ENCODE measurements at places on chromosomes 2 and 18.

DNA sequence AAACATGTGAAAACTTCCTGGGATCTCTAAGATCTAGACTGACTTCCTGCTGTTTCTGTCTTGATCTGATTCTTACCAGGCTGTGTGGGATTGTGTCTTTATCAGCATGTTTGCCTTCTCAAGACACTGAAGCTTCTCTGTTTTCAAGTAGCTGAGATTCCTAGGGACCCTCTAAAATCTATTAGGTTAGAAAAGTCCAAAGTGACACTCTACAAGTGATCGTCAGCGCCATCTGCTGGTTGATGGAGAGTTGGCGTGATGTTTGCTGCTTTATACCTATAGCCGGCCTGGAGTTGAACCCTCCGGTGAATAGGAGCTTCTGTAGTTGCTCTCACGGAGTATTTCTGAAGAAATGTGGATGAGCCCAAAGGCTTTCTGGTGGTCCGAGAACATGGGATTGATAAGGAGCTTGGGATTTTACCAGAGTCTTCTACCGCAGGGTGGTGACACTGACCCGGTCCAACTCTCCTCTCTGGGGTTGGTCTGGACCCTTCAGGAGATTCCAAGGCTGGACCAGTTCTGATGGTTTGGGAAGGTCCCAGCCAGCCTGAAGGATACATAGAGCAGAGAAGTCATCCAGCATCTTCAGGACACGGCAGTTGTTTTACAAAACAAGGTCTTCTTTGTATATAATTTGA is 96.0 kb upstream of the TTC39C start:
- DNase-seq, result peak; percentile 40

GRCh38 chr2:169590804-169591203 is 6.7 kb downstream of the PPIG start:
- no peak for DNase-seq

DNA sequence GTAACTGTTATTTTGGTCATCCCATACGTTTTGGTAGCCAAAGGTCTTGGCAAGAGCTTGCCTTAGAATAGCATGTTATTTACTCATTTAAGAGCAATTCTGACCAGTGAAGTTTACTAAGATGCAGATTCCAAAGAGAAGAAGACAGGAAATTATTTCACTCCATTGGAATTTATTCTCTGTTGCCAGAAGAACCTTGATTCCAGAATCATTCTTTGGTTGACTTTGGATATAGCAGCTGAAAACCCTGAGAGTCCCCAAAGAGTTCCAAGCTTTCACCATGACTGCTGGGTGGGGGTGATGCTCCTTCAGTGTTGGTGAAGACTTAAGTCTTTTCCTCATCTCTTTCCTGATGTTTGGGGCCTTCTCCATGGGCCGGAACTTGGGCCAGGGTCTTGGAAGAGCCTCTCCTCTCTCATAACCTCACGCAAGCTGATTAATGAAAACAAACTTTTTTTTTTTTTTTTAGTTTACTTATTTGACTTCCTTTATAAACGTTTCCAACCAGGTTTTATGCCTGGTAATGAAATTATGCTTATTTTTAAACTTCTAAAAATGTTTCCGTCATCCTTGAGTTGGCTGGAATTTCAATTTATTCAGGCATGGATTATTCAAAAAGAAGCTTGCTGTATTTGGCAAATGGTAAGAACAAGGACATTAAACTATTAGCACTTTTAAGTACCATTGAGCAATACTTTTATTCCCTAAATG is 192.0 kb downstream of the MTX2 start:
- no peak for DNase-seq

DNA sequence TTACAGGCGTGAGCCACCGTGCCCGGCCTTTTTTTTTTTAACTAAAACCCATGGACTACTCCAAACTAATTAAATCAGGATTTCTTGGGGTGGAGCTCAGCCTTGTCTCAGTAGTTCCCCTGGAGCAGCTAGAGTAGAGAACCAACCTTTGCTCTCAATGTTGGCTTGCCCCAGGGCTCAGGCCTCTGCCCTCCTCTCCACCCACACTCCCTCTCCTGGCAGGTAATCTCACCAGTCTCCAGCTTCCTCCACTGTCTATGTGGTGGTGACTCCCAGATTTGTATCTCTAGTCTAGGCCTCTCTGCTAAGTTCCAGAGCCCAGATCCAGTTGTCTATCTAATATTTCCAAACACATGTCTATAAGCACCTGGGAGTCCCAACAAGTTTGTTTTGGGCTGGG is 9.6 kb upstream of the MTA3 start:
- no peak for DNase-seq

- DNase-seq, result no peak
Measured at GRCh38 chr2:138846216-138846821, 66.1 kb upstream of the NXPH2 start.

DNA sequence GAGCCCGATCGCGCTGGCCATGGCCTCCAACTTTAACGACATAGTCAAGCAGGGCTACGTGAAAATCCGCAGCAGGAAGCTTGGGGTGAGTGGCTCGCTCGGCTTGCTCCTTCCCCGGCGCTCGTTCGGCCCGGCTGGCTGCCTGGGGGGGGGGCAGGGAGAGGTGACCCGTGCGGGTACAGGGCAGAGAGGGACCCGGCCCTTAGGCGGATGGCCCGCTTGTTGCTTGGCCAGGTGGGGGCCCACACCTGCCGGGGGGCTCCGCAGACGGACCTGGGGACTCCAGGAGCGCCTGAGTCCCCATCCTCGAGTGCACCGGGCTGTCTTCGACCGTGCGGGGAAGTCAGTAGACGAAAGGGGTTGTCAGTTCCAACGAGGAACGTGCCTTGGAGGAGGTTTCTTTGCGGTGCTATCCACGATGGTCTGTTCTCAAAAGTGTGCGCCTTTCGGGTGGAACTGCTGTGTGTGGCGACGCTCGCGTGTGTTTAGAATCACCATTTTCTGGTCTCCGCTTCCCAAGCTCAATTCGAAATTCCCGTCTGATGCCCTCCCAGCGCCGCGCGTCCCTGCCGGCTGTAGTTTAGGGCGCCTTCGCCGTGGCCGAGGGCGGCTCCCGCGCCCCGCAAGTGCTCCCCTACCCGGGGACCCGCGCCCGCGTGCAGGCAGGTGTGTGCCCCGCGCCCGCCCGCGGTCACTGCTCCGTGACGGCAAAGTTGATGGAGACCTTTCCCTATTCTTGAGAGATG is 711 bp downstream of the DOK6 start:
- DNase-seq, result no peak

- no peak for DNase-seq
Measured at GRCh38 chr2:37457401-37457901, 113.0 kb downstream of the QPCT start.

GRCh38 chr2:120348737-120349439 is 3.0 kb downstream of the INHBB start:
- DNase-seq, result no peak

DNA sequence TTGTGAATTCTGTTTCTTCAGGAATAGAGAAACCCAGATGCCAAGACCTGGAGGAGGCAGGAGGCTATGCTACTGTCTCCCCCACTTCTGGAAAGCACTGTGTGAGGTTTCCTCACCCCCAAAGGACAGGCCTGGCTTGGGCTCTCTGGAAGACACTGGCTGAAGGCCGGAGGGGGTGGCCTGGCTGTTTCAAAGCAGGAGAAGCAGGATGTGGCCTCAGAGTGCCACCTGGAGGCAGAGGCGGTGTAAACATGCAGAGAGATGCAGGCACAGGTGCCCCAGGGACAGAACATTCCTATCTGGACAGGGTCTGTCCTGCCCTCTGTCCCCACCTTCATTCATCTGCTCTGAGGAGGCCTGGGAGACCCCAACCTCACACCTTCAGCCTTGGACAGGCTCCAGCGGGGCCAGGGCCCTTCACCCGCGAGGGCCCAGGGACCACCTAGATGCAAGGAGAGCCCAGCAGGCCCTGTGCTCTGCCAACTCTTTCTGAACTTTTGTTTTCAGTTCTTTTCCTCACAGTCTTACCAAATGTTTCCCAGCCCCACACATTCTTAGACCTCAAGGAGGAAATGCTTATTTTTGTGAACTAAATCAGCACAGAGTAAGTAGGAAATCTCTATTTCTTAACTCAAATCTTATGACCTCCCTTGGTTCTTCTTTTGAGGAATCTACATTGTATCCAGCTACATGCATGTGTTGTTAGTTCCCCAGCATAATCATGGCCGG is 79.2 kb downstream of the LONRF2 start:
- no peak for DNase-seq

GRCh38 chr18:13809043-13809430 is 14.9 kb upstream of the MC5R start:
- no peak for DNase-seq

DNA sequence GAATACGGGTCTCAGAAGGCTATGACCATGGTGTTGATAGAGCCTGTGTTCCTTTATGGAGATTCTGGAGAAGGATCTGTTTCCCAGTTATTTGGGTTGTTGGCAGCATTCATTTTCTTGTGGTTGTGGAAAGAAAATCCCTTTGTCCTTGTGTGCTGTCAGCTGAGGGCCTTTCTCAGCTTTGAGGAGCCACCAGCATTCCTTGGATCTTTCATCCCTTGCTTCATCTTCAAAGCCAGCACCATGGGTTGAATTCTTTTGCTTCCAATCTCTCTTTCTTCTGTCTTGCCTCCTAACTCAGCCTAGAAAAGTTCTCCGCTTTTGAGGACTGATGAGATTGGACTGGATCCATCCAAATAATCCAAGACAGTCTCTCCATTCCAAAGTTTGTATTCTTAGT is 103.2 kb upstream of the MMADHC start:
- no peak for DNase-seq

DNA sequence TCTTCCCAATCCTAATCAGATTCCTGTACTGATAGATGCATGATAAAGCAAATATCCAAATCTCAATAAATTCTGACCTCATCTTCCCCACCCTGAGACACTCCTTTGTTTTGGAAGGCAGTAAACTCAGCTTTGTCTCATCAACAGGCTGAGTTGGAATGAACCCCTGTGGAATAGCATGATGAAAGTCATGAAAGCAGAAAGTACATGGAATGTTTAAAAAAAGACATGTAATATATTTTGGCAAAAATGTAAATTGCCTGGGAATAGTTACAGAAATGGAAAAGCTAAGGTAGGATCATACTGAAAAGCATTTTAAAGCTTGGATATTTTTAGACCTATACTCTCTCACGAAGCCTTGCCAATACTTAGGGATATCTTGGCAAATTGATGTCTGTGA is 468.7 kb upstream of the CDH7 start:
- no peak for DNase-seq
